ENCODE measurements at places on chromosomes 1 and 21.

GRCh38 chr21:36200081-36200561 is 43.5 kb downstream of the DOP1B start:
- no peak for DNase-seq

DNA sequence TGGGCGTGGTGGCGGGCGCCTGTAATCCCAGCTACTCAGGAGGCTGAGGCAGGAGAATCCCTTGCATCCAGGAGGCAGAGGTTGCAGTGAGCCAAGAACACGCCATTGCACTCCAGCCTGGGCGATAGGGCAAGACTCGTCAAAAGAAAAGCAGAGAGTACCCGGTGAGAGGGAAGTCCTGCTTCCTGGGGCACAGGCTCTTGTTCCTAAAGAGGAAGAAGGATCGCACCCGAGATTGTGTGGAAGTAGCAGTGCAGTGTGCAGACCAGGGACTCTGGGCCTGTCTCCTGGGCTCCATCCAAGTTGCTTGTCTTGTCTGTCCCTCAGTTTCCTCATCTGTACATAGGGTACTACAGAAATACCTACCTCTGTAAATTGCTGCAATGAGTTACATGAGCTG is 29.6 kb downstream of the NBPF3 start:
- no peak for DNase-seq

DNA sequence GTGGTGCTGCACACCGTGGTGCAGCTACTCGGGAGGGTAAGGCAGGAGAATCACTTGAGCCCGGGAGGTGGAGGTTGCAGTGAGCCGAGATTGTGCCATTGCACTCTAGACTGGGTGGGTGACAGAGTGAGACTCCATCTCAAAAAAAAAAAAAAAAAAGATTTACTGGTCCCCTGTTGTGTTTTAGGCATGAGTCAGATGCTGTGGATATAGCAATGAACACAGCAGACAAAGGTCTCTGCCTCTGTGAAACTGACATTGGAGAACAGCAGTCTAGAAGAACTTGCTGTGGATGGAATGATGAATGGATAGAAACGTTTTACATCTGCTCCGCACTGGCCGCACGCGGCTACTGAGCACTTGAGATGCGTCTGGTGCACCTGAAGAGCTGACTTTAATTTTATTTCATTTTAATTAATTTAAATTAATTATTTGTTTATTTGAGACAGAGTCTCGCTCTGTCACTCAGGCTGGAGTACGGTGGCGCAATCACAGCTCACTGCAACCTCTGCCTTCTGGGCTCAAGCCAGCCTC is 24.5 kb upstream of the EPHA2 start:
- no peak for DNase-seq

DNA sequence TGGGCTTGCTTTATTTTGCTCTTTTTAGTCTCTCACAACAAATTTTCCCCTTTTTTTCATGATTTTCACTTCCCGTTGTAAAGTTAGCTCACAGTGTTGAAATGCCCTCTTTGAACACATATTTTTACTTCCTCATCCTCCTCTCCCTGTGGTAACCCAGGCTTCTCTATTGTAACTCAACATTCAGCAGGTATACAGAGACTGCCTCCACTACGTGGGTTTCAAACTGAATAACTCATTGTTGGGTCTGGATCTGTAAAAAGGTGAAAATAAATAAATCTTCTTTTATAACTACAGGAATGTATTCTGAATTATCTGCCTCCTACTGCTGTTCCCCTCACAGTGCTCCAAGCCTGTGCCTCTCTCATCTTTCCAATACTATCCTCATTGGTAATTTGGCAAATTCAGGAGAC is 166.4 kb downstream of the RUNX1 start:
- no peak for DNase-seq

GRCh38 chr1:231708394-231708793 is 81.8 kb downstream of the DISC1 start:
- no peak for DNase-seq

- no peak for DNase-seq
Observed at GRCh38 chr1:208154679-208155642, 89.2 kb downstream of the PLXNA2 start.

GRCh38 chr1:54461731-54462596 is 55.8 kb upstream of the SSBP3 start:
- no peak for DNase-seq

DNA sequence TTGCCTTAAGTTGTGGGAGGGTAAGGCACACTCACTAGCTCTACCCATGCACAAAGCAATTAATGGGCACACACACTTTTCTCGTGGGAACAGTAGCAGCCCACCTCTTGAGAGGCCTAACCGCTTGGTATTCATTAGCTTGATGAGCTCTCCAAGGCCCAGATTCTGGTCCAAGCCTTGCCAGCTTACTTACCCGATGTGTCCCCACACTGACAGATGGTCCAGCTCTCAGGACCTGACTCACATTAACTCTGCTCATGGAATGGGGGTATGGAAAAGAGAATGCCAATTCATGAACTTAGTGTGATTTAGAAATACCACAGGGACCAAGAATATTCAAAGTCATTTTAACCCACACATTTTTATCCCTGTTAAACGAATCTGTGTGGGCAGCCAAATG is 106.8 kb upstream of the CACHD1 start:
- no peak for DNase-seq

- no peak for DNase-seq
Observed at GRCh38 chr1:119132179-119132578, 8.3 kb downstream of the WARS2 start.

DNA sequence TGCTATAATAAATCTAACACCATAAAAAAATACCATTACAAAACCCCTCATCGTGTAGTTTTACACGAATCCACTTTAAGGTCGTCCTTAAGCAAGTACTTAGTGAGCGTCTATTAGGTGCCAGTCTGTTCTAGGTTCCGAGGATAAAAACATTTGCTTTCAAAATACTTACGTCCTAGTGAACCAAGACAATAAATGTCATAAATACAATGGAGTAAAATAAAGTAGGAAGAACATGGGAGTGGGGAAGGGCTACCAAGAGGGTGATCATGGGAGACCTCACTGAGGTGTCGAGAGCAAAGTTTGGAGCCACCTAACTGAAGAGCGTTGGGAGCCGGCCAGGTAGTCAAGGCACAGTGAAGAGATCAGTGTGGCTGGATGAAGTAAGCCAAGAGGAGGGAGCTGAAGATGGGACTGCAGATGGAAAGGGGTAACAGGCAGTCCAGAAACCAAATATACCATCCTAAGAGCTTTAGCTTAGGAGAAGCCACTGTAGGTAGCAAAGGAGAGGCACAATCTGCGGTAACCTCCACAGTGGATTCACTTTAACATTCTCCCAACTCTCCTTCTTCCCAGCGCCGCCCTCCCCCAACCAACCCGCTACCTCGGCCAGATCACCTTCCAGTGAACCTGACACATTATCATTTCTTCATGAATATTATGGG is 684 bp downstream of the LTN1 start:
- no peak for DNase-seq

DNA sequence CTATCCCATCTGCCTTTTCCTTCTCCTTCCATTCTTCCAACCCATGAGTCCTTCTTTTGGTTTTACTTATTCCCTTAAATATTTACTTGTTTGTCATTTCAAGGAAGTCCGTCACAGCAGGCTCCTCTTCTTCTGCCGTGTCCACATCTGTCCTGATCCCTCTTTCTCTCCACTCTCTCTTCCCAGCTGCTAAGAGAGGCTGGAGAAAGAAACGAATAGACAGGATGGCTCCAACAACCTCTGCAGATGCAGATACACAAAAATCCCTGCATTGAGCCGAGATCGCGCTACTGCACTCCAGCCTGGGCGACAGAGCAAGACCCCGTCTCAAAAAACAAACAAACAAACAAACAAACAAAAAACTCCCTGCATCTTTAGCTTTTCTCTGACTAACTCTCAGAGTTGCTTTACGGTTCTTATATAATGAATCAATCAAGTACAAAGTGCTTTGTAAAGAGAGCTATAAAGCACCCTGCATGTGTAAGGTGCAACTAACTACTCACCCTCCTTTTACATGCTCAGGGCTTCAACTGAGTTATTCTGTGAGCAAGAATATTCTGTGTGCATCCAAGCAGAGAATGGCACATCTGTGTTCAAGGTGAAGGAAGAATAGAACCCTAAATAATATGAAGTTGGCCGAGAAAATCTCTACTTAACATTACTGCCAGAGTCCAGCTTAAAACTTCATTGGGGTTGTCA is 3.8 kb upstream of the SAMD13 start:
- no peak for DNase-seq

DNA sequence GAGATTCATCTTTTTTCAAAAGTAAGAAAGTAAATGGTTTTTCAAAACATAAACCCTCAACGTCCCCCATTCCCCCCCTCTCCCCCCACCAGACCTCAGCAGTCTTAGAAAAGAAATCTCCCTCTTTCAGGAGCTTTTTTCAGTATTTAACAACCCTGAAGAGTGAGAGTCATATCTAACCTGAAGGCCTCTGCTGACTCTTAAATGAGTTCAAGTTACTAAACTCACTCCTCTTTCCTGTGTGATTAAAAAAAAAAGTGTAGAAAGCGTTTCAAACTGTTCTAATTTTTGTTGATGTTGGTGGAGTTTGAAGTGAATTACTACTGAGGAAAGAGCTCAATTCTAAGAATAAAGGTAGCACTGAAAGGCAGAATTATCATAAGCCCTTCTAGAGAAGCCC is 93.7 kb downstream of the VAV3 start:
- no peak for DNase-seq

DNA sequence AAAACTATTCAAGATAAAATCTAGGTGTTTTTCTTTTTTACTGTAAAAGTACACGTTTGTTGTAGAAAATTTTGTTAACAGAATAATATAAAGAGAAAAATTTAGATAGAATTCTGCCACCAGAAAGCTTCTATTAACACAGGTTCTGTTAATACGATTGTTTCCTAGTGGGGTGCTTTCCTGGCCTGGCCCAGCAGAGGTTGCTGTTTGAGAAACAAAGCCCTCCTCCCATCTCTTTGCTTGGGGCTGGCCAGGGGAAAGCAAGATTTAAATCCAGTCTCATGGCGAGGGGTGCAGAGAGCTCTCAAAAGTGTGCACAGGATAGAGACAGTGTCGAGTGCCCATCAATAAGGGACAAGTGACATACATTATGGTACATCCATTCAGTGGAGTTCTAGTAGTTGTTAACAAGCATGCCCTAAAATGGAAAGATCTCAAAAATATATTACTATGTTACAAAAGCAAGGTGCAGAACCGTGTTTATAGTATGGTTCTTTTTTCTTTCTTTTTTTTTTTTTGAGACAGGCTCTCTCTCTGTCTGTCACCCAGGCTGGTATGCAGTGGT is 14.6 kb upstream of the ACBD3 start:
- DNase-seq = no peak
